ENCODE measurements at places on chromosomes 1 and 21.

DNA sequence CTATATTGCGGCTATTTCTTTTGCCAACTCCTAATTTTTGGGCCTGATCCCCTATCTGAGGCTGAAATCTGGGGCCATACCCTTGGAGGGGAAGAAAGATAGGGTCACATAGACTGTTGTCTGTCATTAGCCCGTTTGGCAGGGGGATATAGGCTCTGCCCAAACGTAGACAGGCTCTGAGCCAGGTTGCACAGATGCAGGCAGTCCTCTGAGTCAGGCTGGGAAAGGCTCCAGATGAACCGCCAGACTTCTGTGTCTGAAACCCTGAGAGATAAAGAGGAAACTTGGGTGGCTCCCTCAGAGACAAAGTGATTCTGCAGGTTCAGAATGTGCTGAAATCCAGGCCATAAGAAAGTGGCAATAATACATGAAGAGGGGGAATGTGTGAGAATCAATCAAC, 4.0 kb upstream of the CAP1 start:
- DNase-seq, result no peak

GRCh38 chr1:231590453-231591198, 36.0 kb upstream of the DISC1 start:
- DNase-seq, result peak; percentile 32

GRCh38 chr1:116503546-116504307, 67.1 kb downstream of the CD58 start:
- DNase-seq, result no peak

- DNase-seq, result no peak
Measured at GRCh38 chr1:196309386-196309785, 298.9 kb downstream of the KCNT2 start.

- no peak for DNase-seq
Measured at GRCh38 chr1:70916034-70916427, 131.6 kb downstream of the PTGER3 start.

DNA sequence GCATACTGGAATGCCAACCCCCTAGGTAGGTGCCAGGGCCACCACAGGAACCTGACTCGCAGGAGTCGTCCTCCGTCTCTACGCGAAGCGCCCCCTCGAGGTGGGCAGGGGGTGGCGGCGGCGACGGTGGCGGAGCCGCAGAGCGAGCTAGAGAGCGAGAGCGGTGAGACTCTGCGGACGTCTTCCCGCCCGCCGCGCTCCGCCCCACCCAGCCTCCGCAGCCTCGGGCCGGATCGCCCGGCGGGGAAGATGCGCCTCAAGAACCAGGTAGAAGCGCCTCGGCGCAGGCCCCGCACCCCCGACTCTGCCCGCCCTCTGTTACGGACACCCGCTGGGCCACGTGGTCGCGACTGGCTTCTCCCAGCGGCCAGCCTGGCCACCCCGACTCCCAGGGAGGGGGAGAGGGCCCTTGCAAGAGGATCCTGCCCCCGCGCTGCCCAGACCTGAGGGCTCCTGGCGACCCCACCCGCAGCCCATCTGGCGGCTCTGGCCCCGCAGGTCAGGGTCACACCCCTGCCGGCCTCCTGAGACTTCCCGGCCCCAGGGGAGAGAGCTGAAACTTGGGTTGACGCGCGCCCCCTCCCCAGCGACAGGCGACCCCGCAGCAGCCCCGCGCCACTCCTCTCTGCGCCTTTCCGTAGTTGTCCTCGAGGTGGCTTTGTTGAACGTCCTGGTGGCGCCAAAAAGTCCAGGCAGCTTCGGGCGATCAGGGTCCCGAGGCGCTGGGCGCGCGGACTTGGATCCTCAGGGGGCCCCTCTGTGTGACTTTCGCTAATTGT, 24.4 kb upstream of the AGBL4 start:
- no peak for DNase-seq

DNA sequence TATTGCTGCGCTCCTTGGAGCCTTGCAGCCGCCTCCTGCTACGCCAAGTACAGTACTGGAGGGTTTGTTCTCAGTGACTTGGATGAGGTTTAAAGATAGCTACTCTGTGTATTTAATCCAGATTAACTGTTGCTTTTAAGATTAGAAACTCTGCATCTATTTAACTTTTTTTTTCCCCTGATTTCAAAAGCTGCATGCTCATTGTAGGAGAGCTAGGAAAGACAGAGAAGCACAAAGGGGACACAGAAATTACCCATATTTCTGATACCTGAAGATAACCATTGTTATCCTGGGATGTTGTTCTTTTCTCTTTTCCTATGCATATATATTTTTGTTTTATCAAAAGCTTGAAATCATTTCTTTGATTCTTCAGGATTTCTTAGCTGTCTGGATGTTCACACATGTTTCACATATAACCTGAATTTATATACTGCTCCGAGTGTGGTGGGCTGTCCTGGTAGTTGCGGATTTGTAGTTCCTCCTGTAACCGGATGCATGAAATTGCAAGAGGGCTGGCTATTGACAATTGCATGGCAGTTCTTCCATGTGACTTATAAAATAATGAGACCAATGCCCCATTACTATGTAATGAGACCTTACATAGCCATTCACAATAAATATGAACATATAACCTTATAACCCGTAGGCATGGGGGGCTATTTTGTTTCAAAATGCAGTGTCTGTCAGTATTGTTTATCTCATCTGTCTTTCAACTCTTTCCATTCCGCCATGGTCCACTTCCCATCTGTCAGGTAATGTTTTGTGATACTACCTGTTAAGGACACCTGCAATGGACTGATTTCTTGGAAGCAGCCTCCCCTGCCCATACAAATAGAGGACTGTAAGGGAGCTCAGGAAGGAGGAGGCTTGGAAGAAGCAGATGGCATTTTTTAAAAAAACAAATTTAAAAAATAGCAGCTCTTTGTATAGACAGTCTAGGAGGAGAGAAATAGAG, 1.4 kb downstream of the RAVER2 start:
- no peak for DNase-seq

GRCh38 chr1:160741612-160742348, 2.7 kb downstream of the SLAMF7 start:
- no peak for DNase-seq

DNA sequence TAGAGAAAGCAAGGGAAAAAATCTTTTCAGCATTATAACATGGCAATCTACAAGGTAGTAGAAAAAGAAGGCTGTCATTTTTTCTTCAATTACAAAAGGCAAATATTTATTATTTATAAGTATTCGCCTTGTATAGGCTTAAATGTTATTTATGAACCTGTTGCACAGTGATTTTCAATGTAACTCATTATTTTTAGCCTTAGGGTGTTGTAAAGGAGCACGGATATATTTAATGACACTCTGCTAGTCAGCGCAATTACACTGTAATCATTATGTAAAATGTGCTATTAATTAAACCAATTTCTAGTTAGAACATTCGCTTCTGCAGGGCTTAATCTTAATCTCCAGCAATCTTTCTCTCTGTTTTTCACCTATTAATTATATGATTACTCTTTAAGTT, 145.0 kb downstream of the ATG4C start:
- no peak for DNase-seq

DNA sequence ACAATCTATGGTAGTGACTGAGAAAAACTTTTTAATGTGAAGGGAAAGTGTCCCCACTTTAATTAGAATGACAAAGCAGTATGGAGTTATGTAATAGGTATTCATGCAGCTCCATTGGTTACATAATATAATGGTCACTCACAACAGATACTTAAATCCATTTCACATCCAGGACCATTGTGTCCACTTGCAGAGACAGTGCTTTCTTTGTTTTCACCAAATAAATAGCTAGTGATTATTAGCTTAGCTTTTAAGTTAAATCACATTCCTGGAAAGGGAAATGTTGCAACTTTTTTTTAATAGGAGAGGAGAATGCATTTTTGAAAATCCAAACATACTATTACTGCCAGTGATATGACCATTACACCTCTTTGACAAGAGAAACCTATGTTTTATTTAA, 22.9 kb downstream of the RGL1 start:
- no peak for DNase-seq

GRCh38 chr1:30397576-30397975, 325.8 kb downstream of the MATN1 start:
- no peak for DNase-seq

- no peak for DNase-seq
Measured at GRCh38 chr1:7616953-7617352, 154.1 kb upstream of the VAMP3 start.

DNA sequence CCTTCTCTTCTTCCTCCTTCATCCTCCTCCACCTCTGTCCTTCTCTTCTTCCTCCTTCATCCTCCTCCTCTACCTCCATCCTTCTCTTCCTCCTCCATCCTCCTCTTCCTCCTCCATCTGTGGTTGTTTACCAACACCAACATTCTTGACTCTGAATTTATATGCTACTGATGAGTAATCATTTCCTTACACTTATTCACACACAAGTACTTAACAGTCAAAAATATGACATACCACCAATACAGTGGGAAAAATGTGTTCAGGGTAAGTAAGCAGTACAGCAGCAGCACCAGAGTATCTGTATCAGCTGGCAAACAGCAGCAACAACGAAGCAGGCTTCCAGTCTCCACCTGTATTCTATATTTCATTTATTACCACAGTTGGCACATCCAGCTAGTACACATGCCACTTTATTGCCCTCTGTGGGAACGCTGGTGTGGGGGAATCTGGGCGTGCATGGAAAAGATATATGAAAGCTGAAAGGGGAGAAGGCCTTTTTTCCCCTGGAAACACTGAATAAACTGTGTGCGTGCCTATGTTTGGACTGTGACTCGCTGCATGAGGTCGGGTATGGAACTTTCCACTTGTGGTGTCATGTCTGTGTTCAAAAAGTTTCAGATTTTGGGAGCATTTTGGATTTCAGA, 16.0 kb downstream of the ADSS2 start:
- DNase-seq, result no peak

- no peak for DNase-seq
Measured at GRCh38 chr21:32370998-32371766, 21.6 kb downstream of the URB1 start.

- no peak for DNase-seq
Measured at GRCh38 chr1:201618389-201618788, 79.5 kb downstream of the NAV1 start.

DNA sequence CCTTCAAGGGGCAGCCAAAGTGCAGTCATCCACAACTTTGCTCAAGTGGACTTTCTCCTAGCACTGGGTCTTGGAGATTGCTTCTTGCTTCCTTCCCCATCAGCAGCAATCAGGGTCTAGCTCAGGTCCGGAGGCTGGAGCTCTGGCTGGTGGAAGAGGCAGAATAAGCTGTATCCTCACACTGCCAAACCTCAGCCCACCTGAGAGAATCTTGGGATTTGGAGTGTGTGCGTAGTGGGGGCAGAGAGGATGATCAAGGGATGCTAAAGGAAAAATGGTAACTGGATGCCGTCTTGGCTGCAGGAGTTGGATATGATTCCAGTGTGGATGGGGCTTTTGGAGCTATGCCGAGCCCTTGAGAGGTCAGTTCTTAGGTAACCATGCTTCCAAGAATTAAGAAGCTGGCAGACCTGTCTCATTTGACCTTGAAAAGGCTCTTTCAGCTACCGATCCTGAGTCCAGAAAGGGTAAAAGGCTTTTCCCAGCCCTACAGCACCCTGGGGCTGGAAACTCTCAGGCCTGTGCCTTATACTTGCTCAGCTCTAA, 4.5 kb upstream of the NFASC start:
- no peak for DNase-seq

DNA sequence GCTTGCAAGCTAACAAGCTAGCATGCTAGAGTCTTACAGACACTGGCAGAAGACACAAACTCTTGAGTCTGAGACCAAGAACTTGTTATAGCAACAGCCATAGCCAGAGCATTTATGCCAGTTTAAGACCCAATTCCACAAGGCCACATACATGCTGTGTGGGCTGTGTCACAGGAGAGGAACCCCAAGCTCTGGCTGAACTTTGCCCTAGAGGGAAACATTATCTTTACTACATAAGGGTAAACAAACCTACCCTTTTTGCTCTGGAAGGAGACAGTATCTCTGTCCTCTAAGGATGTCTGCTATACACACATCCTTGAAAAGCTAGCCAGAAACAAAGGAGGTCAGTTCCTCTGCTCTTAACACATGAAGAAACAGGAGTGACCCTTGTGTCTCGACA, 70.3 kb downstream of the HSF2BP start:
- no peak for DNase-seq

DNA sequence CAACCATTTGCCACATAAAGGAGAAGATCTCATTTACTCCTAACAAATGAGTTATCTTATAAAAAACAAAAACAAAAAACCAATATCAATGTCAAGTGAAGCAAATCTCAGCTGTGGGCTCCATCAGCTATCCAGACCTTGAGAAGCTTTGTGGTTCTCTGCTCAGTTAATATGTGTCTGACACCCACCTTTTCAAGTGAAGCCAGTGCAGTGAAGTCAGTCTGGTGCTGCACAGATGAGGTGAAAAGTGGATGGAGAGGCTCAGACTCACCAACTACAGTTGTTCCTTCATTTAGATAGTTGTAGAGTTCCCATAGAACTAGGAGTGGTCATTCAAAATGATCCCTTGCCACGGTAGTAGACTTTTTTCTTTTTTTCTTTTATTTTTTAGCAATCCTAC, 106.8 kb downstream of the NTNG1 start:
- DNase-seq, result no peak

- no peak for DNase-seq
Measured at GRCh38 chr1:57424231-57425027, 569 bp upstream of the DAB1 start.

GRCh38 chr1:23371987-23372880, 2.6 kb upstream of the ZNF436 start:
- no peak for DNase-seq

DNA sequence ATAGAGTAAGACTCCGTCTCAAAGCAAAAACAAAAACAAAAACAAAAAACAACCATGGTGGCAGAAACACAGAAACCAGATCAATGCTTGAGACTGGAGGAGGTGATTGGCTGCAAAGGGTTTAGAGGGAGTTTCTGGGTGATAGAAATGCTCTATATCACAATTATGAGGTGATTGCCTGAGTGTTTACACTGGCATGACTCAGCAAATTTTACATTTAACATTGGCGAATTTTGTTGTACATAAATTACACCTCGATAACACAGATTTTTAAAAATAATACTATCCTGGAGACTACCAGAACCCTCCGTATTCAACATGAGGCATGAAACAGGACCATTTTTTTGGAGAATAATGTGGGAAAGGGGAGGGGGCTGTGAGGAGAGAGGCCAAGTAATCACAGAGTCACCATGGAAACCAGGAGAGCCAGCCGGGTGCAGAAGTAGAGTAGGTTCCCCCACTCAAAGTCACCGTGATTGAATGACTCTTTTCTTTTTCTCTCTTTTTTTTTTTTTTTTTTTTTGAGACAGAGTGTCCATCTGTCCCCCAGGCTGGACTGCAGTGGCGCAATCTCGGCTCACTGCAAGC, 24.3 kb downstream of the HEYL start:
- no peak for DNase-seq

Measured in stimulated activated CD4-positive, alpha-beta T cell treated with anti-CD3 and anti-CD28 coated beads, Interleukin-12 subunit alpha, Interleukin-12 subunit beta, amount 100 ng/mL, for 4 hours (primary cell).